ENCODE measurements at places on chromosomes 3 and 15.

GRCh38 chr15:35505141-35505540 lies 40.8 kb downstream of the DPH6 start:
- no peak for DNase-seq

DNA sequence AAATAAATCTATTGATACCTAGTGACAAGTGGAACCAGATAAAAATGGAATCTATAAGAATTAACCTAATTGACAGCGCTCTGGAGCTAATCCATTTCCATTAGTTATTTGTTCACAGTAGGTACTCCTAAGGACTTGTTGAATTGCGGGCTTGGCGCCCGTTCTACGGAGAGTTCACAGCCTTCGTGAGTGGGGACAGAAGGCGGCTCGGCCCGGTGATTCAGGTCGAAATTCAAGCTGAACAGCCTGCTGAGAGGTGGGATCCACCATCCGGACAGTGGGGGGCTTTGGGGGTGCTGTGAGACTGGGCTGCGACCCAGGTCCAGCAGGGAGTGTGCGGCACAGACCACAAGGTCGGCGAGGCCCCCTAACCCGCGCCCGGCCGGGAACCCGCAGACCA lies 779 bp upstream of the CTNNB1 start:
- peak; percentile 34 for DNase-seq

DNA sequence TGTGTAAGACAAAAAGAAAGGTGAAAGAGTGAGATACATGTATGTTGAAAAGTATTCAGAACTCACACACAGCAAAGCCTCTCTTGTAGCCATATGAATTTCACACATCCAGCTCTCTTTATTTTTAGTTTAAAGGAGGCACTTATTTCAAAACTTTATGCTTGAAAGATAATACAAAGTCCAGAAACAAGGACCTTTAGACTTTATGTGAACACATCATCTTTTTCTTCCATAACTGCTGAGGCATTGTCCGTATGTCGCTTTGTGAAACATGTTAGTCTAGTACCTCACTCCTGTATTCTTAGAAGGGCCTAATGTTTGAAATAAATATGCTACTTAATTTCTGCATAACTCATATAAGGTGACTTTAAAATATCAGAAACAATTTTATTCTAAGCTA lies 763.4 kb downstream of the GBE1 start:
- no peak for DNase-seq

- DNase-seq, result no peak
Observed at GRCh38 chr3:175187586-175187985, 328.5 kb downstream of the NAALADL2 start.

GRCh38 chr3:46484911-46485778 lies 12.6 kb upstream of the RTP3 start:
- DNase-seq, result peak; percentile 53

- no peak for DNase-seq
Observed at GRCh38 chr3:9942934-9943690, 9.1 kb downstream of the PRRT3 start.

DNA sequence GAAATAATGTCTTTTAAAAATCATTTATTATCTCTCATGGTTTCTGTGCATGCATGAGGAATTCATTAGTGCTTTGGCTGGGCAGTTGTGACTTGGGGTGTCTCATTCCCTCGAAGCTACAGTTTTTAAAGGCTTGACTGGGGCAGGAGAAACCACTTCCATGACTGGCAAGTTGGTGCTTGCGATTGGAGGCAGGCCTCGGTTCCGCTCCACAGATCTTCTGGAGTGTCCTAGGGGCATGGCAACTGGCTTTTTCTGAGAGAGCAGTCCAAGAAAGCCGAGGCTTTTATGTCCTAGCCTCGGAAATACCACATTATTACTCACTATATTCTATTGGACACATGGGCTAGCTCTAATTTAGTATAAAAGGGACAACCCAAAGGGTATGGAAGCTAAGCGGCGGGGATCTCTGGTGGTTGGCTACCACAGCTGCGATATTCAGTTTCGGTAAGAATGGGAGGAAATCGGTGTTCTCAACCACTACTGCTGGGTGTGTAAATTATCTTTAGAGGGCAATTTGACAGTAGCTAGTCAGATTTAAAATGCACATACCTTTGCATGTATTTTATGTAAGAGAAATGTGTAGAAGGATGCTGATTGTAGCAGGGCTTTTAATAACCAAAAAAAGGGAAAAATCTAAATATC lies 48.8 kb upstream of the TOP2B start:
- DNase-seq, result no peak

All from glutamatergic neuron (in vitro differentiated cells).